ENCODE measurements at places on chromosomes 2 and 18. TPM values are rescaled to one million over a fixed set of nuclear protein-coding genes. Genes with fewer than 3 reads are reported as not detected.

GRCh38 chr2:78020491-78020890 lies 498.3 kb upstream of the LRRTM4 start:
- H3K27me3 ChIP-seq = no peaks in the 10 kb centered on the region
- no peaks in the 10 kb centered on the region for H3K36me3 ChIP-seq
- H3K27ac ChIP-seq = no peak overlapping the region
- peaks cover 2% of the 10 kb centered on the region for H3K4me1 ChIP-seq
- no peak for DNase-seq

DNA sequence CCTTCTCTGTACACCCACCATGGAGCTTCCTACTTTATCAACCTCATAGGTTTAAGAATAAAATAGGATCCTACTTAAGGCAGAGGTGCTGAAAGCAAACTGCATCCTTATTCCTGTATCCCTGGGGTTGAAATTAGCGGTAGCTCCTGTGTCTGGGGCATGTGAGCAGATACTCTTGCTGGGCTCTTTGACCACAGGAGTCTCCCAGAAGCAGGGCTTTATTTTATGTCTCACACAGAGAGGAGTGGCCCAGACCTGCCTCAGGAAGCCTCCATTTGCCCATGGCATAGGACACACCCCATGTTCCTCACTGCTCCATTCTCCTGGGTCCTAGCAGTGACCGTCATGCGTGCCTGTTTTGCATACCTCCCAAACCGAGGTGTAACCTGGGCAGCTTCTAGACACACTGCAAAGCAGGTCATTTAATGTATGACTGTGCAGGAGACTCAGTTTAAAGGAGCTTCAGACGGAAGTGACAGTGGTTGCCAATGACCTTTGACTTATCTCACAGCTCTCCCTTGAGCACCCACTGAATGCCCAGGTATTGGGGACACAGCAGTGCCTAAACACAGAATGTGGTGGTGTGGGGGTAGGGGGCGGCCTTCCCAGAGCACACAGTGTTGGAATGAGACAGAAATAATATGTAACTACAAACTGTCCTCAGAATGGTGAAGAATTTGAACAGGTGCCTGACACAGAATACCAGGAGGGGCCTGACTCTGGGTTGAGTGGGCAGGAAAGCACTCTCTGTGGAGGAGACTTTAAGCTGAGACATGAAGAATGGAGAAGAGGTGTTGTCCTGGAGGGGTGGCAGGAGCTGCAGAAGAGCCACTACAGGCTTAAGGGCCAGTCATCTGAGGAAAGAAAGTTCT lies 3.7 kb downstream of the TMEM37 start:
- H3K27me3 ChIP-seq = peaks cover 2% of the 10 kb centered on the region
- H3K4me3 ChIP-seq = no peak overlapping the region
- peaks cover 2% of the 10 kb centered on the region for H3K36me3 ChIP-seq
- H3K4me1 ChIP-seq = peaks cover 34% of the 10 kb centered on the region
- no peak for DNase-seq

DNA sequence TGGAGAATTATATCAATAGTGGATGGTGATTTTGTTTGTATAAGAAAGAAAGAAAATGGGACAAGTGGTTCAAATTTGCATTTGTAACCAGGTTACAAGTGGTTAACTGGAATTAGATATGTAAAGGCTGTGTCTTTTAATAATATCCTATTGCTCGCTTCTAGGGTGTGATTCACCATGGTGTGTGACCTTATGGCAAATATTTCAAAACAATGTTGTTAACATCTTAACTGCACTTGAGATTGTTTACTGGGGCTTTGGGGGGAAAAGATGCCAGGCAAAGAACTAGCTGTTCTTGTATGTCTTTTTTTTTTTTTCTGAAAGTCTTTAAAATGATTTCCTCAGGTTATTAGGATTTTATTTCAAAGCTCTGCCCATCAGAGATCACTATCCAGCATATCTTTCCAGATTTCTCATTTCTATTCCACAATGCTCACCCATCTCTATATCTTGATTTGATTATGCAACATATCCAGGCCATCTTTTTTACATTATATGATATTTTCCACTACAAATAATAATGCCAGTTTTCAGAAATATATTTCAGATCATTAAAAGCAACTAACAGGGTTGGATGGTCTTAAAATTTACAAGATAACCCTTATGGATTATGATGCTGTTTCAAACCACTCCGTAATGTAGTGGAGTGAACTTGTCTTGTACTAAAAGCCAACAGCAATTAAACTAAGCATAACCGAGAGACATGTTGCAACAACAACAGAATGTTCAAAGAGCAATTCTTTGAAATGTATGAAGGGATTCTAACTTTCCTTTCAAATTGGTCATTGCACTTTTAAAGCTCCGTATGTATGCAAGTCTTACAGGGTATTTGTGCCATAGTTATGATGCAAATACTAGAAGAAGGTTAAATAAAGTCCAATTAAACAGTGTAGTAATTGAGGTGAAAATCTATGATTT lies 341.5 kb upstream of the ETAA1 start:
- H3K27me3 ChIP-seq = no peaks in the 10 kb centered on the region
- peaks cover 40% of the 10 kb centered on the region for H3K4me1 ChIP-seq
- H3K36me3 ChIP-seq = peaks cover 8% of the 10 kb centered on the region
- no peak overlapping the region for H3K4me3 ChIP-seq

- H3K4me3 ChIP-seq = no peak overlapping the region
- H3K36me3 ChIP-seq = no peaks in the 10 kb centered on the region
- H3K27ac ChIP-seq = no peak overlapping the region
- H3K27me3 ChIP-seq = no peaks in the 10 kb centered on the region
- H3K4me1 ChIP-seq = no peaks in the 10 kb centered on the region
These were observed 62.8 kb upstream of the ITSN2 start for GRCh38 chr2:24423095-24423494.

DNA sequence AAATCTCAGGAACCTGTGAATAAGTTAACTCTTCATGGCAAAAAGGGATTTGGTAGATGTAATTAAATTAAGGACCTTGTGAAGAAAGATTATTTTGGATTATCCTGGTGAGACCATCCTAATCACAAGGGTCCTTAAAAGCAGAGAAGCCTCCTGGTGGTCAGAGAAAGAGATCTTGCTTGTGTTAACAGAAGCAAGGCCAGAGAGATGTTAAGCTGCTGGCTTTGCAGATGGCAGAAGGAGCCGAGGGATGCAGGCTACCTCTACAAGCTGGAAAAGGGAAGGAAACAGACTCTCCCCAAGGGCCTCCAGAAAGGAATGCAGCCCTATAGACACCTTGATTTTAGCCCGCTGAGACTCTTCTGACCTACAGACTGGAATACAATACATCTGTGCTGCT lies 197.0 kb downstream of the STK39 start:
- H3K36me3 ChIP-seq = peaks cover 4% of the 10 kb centered on the region
- H3K4me3 ChIP-seq = no peak overlapping the region
- H3K4me1 ChIP-seq = peaks cover 13% of the 10 kb centered on the region
- no peak for DNase-seq
- no peak overlapping the region for H3K27ac ChIP-seq

DNA sequence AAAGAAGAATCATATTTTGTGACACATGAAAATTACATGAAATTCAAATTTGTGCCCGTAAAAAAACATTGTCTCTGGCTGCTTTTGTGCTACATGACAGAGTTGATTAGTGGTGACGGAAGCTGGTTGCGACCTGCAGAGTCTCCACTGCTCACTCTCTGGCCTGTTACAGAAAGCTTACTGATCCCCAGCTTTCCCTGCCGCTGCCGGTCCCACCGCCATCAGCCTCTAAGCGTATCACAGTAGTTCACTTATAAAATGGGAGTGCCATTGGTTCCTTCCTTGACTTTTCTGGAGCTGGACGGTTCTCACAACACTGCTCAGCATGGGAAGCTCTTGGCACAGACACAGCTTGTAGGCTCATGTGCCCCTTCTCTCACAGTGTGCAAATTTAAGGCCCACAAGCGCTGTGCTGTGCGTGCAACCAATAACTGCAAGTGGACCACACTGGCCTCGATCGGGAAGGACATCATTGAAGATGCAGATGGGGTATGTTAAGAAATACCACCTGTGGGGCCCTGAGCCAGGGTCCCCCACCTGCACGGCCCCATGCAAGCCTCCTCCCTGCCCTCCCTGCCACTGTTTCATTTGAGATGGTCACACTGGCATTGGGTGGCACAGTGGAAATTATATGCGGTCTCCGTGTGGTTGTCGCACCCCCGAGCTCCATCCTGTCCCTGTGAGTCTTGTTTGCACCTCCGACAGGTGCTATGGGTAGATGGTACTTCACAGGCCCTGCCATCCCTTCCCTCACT lies 81.3 kb downstream of the DGKD start:
- no peaks in the 10 kb centered on the region for H3K27me3 ChIP-seq
- peaks cover 7% of the 10 kb centered on the region for H3K36me3 ChIP-seq
- DNase-seq = no peak
- no peak overlapping the region for H3K4me3 ChIP-seq

- no peak overlapping the region for H3K4me3 ChIP-seq
- no peaks in the 10 kb centered on the region for H3K4me1 ChIP-seq
- no peaks in the 10 kb centered on the region for H3K27me3 ChIP-seq
- H3K36me3 ChIP-seq = peaks cover 56% of the 10 kb centered on the region
These were observed 36.5 kb downstream of the HADHB start for GRCh38 chr2:26281226-26281625.

- DNase-seq = no peak
- peaks cover 34% of the 10 kb centered on the region for H3K4me1 ChIP-seq
- peak overlapping the region; percentile 23 for H3K27ac ChIP-seq
- no peaks in the 10 kb centered on the region for H3K27me3 ChIP-seq
- H3K36me3 ChIP-seq = no peaks in the 10 kb centered on the region
These were observed 87.9 kb downstream of the ICOS start for GRCh38 chr2:204024503-204024902.

DNA sequence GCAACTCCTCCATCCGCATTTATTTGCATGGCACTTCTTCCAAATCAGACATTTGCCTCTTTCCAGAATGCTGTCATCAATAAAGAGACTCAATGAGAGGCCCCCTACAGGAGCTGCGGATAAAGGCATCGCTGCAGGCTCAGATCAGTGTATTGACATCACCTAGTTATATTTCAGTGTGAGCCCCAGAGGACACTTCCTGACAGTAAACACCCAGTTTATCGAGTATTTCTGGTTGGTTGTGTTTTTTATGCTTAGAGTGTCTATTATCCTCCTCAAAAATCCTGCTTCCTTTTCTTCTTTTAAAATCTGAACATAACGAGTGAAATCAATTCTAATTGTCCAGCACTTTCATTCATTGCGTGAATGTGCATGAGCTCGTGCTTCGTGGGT lies 38.8 kb downstream of the NRP2 start:
- H3K4me1 ChIP-seq = peaks cover 39% of the 10 kb centered on the region
- no peaks in the 10 kb centered on the region for H3K27me3 ChIP-seq
- no peak overlapping the region for H3K4me3 ChIP-seq
- H3K27ac ChIP-seq = no peak overlapping the region

DNA sequence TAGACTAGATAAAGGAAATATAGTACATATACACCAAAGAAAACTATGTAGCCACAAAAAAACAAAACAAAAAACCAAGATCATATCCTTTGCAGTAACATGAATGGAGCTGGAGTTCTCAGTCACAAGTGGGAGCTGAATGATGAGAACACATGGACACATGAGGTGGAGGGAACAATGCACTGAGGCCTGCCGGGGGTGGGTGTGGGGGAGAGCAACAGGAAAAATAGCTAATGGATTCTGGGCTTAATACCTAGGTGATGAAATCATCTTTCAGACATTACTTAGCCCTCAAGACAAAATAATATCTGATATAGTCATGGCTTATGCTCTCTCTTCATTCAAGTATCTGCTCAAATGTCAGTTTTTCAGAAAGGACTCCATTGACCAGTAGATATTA lies 930.6 kb downstream of the LRP1B start:
- no peak overlapping the region for H3K4me3 ChIP-seq
- no peak for DNase-seq
- H3K27ac ChIP-seq = no peak overlapping the region
- H3K4me1 ChIP-seq = peaks cover 4% of the 10 kb centered on the region
- no peaks in the 10 kb centered on the region for H3K36me3 ChIP-seq

GRCh38 chr2:178419123-178419522 lies 31.9 kb downstream of the PRKRA start:
- peaks cover under 1% of the 10 kb centered on the region for H3K36me3 ChIP-seq
- no peak for DNase-seq
- no peak overlapping the region for H3K27ac ChIP-seq
- H3K4me3 ChIP-seq = no peak overlapping the region
- no peaks in the 10 kb centered on the region for H3K27me3 ChIP-seq
- peaks cover 9% of the 10 kb centered on the region for H3K4me1 ChIP-seq

GRCh38 chr2:30230497-30231211 lies 680 bp upstream of the LBH start:
- H3K27ac ChIP-seq = peak overlapping the region; percentile 93
- H3K36me3 ChIP-seq = peaks cover 8% of the 10 kb centered on the region
- peaks cover 39% of the 10 kb centered on the region for H3K4me1 ChIP-seq

- no peak overlapping the region for H3K27ac ChIP-seq
- DNase-seq = no peak
- H3K4me3 ChIP-seq = no peak overlapping the region
- peaks cover 24% of the 10 kb centered on the region for H3K4me1 ChIP-seq
- no peaks in the 10 kb centered on the region for H3K36me3 ChIP-seq
- H3K27me3 ChIP-seq = no peaks in the 10 kb centered on the region
These were observed 36.7 kb upstream of the SKA1 start for GRCh38 chr18:50338122-50338521.

DNA sequence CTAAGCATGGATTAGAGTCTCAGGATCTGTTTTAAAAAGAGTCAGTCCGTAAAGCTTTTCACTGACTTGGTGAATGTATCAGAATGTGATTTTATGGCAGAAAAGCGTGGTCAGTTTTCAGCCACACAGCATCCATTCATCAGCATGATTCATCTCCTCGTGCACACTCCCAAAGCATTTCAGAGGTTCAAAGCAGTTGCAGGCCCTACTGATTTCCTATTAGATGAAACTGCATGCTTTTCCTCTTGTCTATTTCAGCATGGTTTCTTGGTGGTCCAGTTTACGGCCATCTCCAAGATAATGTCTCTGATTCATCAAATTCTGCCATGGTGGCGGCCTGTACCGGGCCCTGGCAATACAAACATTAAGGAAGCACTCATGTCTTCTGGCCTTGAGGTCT lies 4.8 kb upstream of the PARD6G start:
- H3K27ac ChIP-seq = no peak overlapping the region
- H3K4me3 ChIP-seq = no peak overlapping the region
- peaks cover 2% of the 10 kb centered on the region for H3K27me3 ChIP-seq
- peaks cover 9% of the 10 kb centered on the region for H3K4me1 ChIP-seq

GRCh38 chr2:54939446-54940118 lies 110.7 kb downstream of the RTN4 start:
- no peaks in the 10 kb centered on the region for H3K36me3 ChIP-seq
- DNase-seq = no peak
- H3K4me1 ChIP-seq = no peaks in the 10 kb centered on the region
- no peak overlapping the region for H3K27ac ChIP-seq
- no peaks in the 10 kb centered on the region for H3K27me3 ChIP-seq
- H3K4me3 ChIP-seq = no peak overlapping the region

The NABP1 gene
- 15.6 TPM for total RNA-seq

The LYPD6 gene
- 16.2 TPM for total RNA-seq

The ARHGAP25 gene
- 1.2 TPM for total RNA-seq

The CPSF3 gene
- total RNA-seq = 45.1 TPM

The SERPINB7 gene
- 0.68 TPM for total RNA-seq
